Mesothelial cell of epicardium (in vitro differentiated cells): ENCODE measurements at places on chromosomes 3 and 15.

- H3K27ac ChIP-seq = no peak overlapping the region
- no peak for DNase-seq
- H3K4me3 ChIP-seq = no peak overlapping the region
These were observed 14.4 kb upstream of the NOX5 start for GRCh38 chr15:69000091-69000490.

- no peaks in the 10 kb centered on the region for H3K36me3 ChIP-seq
- H3K27ac ChIP-seq = peak overlapping the region; percentile 11
- no peak overlapping the region for H3K4me3 ChIP-seq
- peaks cover 22% of the 10 kb centered on the region for H3K4me1 ChIP-seq
- DNase-seq = no peak
These were observed 42.7 kb upstream of the B3GNT5 start for GRCh38 chr3:183210341-183210740.

GRCh38 chr15:28208583-28208982, 109.5 kb upstream of the OCA2 start:
- no peak overlapping the region for H3K27ac ChIP-seq
- H3K4me3 ChIP-seq = no peak overlapping the region
- H3K36me3 ChIP-seq = peaks cover 18% of the 10 kb centered on the region

- H3K4me1 ChIP-seq = peaks cover 56% of the 10 kb centered on the region
- peak overlapping the region; percentile 84 for H3K27ac ChIP-seq
- H3K27me3 ChIP-seq = no peaks in the 10 kb centered on the region
- H3K4me3 ChIP-seq = no peak overlapping the region
- H3K36me3 ChIP-seq = peaks cover 10% of the 10 kb centered on the region
- no peak for DNase-seq
These were observed 85.6 kb upstream of the PSMD6 start for GRCh38 chr3:64108784-64109317.

DNA sequence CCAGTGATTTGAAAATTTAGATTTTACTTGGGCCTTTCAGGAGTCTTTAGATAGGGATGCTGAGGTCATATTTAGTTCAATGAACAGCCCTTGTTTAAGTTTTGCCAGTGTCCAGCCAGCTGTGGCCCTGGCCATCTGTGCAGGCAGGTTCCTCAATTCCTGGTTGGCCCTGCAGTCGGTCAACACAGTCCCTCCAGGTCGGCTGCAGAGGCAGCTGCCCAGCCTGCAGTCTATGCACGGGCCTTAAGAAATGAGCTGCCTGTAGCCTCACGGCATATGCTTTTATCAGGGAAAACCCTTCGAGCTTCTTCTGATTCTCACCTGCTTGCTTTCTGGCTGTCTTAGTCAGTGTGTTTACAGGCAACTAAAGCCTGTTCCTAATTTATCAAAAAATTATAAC, 199.2 kb upstream of the TPM1 start:
- no peaks in the 10 kb centered on the region for H3K27me3 ChIP-seq
- peaks cover 12% of the 10 kb centered on the region for H3K36me3 ChIP-seq
- H3K27ac ChIP-seq = no peak overlapping the region
- no peak overlapping the region for H3K4me3 ChIP-seq
- H3K4me1 ChIP-seq = peaks cover 32% of the 10 kb centered on the region

DNA sequence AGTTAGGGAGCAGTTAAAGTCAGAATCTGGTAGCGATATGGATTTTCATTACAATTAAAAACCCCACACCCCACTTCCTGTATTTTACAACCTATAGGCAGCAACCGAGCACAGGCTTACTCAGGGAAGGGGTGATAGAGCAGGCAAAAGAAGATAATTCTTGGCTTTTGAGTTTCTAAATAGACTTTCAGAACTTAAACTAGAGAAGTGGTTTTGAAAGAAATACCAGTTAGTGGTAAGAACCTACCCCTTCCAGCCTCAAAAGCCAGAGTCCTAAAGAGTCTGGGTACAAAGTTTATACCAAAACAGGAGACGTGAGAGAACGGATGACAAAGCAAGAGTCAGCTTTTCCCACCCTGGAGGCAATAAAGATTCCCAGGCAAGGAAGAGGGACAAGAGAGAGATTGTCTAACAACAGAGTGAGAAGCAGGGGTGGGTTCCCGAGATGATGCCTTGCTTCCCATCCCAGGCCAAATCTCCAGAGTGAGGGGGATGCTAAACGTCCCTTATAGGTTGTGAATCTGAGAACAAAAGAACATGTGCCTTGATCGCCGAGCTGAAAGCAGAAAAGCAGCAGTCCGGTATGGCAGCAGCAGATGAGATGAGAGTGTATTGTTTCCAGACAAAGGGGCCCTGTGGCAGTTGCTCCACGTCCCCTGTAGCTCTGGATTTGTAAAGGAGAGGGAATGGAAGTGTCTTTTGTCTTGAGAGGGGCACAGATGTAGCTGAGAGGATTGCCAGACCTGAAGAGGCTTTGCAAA, 36.8 kb downstream of the KLHL6 start:
- H3K4me3 ChIP-seq = no peak overlapping the region
- no peak for DNase-seq
- H3K4me1 ChIP-seq = peaks cover 23% of the 10 kb centered on the region
- no peaks in the 10 kb centered on the region for H3K36me3 ChIP-seq
- H3K27me3 ChIP-seq = peaks cover 5% of the 10 kb centered on the region

DNA sequence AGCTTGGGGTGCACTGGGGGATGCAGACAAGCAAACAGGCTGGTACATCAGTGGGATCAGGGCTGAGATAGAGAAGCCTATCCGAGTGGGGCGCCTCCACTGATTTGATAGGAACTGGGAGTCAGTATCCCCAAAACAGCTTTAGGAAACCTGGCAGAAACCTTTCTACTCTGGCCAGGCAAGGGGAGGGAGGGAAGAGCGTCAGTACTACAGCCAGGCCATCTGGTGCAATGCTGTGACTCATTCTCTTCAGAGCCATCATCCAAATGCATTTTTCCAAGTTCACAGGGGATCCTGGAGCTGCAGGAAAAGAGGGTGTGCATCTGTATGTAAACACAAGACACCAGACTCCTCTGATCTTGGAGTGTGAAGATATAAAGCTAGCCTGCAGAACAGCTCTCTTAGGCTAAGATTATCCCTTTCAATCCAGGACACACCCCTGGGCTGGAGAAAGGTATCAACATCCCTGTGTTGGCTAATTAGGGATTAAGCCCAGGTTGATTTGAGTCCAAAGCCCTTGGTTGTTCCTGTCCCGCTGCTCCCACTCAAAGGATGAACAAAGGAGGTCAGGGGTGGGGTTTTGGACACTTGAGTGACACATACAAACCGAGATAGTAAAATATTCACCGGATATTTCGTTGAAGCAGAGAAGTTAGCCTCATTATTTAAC, 9.3 kb downstream of the GALNT15 start:
- H3K27ac ChIP-seq = no peak overlapping the region
- DNase-seq = no peak
- no peaks in the 10 kb centered on the region for H3K36me3 ChIP-seq
- peaks cover 18% of the 10 kb centered on the region for H3K27me3 ChIP-seq

- no peak overlapping the region for H3K4me3 ChIP-seq
- peaks cover 12% of the 10 kb centered on the region for H3K4me1 ChIP-seq
- no peak overlapping the region for H3K27ac ChIP-seq
- H3K36me3 ChIP-seq = no peaks in the 10 kb centered on the region
These were observed 22.1 kb downstream of the MAP2K1 start for GRCh38 chr15:66408675-66409282.

DNA sequence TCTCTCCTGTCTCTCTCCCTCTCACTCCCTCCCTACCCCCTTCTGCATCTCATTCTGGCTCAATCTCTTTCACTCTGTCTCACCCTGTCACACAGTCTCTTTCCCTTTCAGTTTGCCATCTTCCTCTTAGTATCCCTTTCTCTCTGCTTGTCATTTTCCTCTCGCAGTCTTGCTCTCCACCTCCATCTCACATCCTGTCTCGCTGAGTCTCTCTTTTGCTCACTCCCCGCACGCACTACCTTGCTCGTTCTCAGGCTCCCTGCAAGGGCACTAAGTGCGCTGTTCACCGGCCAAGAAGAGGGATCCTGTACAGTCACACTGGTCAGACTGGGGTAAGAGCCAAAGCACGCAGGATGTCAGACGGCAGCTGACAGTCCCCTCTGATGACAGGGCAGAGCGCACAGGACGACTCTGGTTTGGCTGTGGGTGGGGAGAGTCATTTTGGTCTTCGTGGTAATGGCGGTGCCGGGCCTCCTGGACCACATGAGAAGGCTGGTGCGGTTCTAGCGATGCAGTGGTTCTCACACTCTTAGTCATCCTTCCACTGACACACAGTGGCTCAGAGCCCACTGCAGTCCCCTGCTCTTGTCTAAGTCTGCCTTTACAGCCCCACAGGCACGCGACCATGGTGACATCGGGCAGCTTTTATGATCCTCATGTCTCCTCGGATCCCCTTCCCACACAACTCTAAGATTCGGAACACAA, 356.8 kb downstream of the FOXP1 start:
- no peak overlapping the region for H3K4me3 ChIP-seq
- H3K36me3 ChIP-seq = peaks cover 7% of the 10 kb centered on the region
- peaks cover 55% of the 10 kb centered on the region for H3K4me1 ChIP-seq
- no peaks in the 10 kb centered on the region for H3K27me3 ChIP-seq
- H3K27ac ChIP-seq = no peak overlapping the region

DNA sequence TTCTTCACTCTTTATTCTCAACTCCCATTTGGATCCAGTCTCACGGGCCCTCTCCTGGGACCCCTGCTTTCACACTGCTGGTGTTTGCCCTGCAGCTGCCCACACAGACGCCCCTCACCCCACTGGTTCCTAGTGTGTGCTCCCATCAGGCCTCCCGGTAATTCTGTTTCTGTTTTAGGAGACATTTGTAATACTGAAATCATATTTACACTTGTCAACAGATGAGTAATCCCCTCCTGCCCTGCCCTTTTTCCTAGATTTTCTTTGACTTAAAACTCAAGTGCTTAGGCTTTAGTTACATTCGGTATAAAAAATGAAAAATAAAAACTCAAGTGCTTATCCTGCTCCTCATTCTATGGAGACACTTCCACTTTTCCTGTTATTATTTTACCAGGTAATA, 18.4 kb upstream of the ABTB1 start:
- no peak for DNase-seq
- no peak overlapping the region for H3K27ac ChIP-seq
- peaks cover 23% of the 10 kb centered on the region for H3K4me1 ChIP-seq
- no peaks in the 10 kb centered on the region for H3K27me3 ChIP-seq
- no peak overlapping the region for H3K4me3 ChIP-seq

GRCh38 chr3:94429517-94429916, 366.7 kb downstream of the NSUN3 start:
- H3K4me3 ChIP-seq = no peak overlapping the region
- H3K36me3 ChIP-seq = no peaks in the 10 kb centered on the region
- no peak for DNase-seq
- H3K4me1 ChIP-seq = peaks cover 8% of the 10 kb centered on the region

DNA sequence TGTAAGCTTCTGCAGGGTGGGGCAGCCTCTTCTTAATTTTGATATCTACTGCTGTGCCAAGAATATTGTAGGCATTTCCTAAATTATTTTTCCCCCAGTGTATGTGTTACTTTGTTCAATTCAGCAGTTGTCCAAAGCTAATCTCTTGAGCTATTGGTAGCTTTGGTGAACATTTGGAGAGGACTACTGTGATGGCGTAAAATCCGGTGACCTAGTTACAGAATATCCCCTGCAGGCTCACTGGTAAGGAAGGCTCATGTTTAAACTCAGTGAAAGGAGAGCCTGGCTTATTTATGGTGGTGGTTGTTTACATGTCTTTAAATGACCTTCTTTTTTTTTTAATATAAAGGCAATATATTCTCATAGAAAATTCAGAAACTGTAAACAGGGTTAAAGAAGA, 105.6 kb downstream of the LPP start:
- DNase-seq = no peak
- H3K27ac ChIP-seq = no peak overlapping the region
- peaks cover 2% of the 10 kb centered on the region for H3K4me1 ChIP-seq
- H3K36me3 ChIP-seq = peaks cover 2% of the 10 kb centered on the region

DNA sequence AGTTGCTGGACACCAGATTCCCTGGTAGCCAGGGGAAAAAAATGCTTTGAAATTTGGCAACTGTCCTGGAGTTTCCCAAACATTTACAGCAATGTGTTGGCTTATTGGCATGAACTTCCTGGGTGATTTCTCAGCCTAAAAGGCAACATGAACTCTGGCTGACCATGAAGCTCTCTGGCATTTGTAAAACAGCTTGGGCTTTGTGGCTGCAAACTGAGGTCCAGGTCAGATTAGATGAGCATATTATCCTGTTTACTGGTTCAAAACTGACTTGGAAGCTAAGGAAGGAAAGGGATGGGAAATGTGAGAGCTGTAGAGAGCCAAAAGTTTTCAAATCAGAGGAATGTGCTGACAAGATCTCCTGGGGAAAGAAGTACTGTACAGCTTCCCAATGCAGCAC, 139.0 kb downstream of the P3H2 start:
- H3K27me3 ChIP-seq = no peaks in the 10 kb centered on the region
- H3K4me3 ChIP-seq = no peak overlapping the region
- H3K27ac ChIP-seq = no peak overlapping the region
- H3K36me3 ChIP-seq = peaks cover 12% of the 10 kb centered on the region

DNA sequence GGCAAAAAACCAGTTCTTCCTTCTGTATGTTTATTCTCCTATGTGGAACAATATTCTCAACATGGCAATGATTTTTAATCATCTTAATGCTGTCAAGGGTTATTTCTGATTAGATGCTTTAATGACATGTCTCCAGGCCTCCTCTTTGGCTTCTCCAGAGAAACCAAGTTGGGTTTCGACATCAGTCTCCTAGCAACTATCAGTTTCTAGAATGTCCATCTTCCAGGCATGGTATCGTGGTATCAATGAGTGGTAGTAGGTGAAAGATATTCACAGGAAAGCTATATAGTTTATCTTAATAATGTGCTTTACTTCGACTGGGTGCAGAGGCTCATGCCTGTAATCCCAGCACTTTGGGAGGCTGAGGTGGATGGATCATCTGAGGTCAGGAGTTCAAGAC, 128.5 kb downstream of the C3orf70 start:
- H3K36me3 ChIP-seq = peaks cover 24% of the 10 kb centered on the region
- H3K4me3 ChIP-seq = no peak overlapping the region
- peaks cover 8% of the 10 kb centered on the region for H3K4me1 ChIP-seq
- H3K27ac ChIP-seq = no peak overlapping the region
- H3K27me3 ChIP-seq = no peaks in the 10 kb centered on the region

GRCh38 chr3:99645277-99646106, 7.1 kb downstream of the COL8A1 start:
- no peaks in the 10 kb centered on the region for H3K36me3 ChIP-seq
- H3K4me3 ChIP-seq = no peak overlapping the region
- no peak for DNase-seq
- peaks cover 5% of the 10 kb centered on the region for H3K4me1 ChIP-seq
- peaks cover 24% of the 10 kb centered on the region for H3K27me3 ChIP-seq

DNA sequence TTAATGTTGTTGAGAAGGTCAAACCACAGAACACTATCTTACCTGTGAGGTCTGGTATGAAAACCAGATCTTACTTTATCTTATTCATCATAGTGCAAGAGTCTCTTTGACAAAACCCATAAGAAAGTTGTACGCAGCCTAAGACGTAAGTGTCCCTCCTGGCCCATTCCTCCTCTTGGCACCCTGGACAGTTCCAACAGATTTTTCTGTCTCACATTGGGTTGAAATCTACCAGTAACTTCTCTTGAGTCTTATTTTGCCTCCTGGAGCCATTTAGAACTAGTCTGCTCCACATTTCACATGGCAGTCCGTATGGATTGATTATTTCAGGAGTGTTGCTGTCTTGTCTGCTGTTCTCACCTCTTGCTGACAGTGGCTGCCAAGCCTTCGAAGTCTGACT, 498.4 kb downstream of the PDCD6IP start:
- H3K27me3 ChIP-seq = no peaks in the 10 kb centered on the region
- H3K36me3 ChIP-seq = no peaks in the 10 kb centered on the region
- H3K4me1 ChIP-seq = peaks cover 20% of the 10 kb centered on the region
- H3K4me3 ChIP-seq = no peak overlapping the region
- no peak overlapping the region for H3K27ac ChIP-seq
